Stimulated activated CD4-positive, alpha-beta T cell treated with anti-CD3 and anti-CD28 coated beads, TNF-alpha, amount 100 ng/mL, for 1 hour (primary cell): ENCODE measurements at places on chromosomes 5 and 9.

DNA sequence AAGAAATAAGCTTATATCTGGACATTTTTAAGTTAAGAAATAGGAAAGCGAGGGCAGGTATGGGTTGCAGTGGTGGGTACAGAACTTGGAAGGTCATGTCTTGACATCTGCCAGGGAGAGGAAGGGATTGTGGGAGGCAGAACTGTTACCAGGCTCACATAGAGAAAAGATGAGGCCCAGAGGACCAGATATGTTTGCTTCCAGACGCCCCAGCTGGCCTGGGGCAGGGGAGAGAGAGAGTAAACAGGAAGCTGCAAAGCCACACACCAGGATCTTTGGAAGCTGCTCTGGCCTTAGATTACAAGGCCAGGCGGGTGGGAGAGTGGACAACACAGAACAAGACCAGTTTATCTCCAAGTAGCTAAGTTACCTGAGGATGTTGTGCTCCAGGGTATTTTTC is 71.2 kb downstream of the MARCHF11 start:
- DNase-seq: no peak

DNA sequence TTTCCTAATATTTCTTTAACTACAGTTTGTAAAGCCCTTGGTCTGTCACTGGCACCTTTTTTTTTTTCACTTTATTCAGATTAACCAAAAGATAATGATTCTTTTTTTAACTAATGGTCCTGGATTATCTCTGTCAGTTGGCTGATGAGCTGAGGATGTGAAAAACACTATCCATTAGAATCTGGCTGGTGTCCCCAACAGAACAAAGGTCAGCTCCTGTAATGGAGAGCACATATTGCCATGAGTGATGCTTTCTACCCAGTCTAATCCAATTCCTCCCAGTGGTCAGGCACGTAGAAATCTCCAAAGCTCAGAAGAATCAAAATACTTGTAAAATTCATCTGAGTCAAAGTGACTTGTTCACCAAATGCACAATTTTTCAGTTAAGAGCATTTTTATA is 491.7 kb upstream of the PIK3R1 start:
- DNase-seq: no peak

DNA sequence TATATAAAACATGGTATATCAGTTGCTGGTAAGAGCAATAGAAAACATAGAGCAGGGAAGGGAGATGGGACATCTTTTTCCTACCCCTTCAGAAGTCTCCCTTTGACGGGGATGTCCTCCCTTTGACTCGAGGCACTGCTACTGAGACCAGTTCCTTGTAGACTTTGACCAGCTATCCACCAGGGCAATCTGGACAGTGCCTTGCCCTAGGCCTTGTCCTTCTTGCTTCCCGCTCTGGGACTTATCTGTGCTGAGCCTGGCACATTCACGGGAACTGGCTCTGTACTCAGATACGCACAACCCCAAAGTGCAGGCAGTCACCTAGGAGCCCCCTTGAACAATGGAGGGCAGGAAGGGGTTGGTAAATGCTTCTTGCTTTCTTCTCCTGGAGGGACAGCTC is 116.6 kb upstream of the ANKH start:
- no peak for DNase-seq

DNA sequence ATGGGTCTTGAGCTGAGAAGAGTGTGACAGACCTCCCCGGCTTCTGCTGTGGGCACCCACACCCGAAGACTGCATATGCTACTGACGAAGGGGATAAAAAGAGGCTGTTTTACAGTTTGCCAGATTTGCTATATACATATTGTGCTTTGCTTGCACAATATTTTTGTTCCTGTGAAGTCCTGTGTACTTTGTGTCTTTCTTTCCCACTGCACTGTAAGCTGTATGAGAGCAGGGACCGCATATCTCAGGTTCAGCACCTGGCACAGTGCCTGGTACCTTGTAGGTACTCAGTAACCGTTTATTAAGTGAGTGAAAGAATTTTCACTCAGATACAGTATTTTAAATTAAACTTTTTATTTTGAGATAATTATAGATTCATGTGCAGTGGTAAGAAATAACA is 8.2 kb upstream of the GARNL3 start:
- DNase-seq: no peak

GRCh38 chr9:33029231-33029786 is 4.2 kb downstream of the DNAJA1 start:
- DNase-seq: no peak

GRCh38 chr5:35143841-35144240 is 86.4 kb downstream of the PRLR start:
- DNase-seq: no peak

DNA sequence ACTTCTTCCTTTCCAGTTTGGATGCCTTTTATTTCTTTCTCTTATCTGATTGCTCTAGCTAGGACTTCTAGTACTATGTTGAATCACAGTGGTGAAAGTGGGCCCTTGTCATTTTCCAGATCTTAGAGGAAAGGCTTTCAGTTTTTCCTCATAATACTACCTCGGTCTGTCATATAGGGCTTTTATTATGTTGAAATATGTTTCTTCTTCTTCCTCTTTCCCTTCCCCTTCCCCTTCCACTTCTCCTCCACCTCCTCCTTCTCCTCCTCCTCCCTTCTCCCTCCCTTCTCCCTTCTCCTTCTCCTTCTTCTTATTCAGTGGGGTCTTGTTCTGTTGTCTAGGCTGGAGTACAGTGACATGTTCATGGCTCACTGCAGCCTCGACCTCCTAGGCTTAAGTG is 9.2 kb upstream of the TERT start:
- DNase-seq: no peak

DNA sequence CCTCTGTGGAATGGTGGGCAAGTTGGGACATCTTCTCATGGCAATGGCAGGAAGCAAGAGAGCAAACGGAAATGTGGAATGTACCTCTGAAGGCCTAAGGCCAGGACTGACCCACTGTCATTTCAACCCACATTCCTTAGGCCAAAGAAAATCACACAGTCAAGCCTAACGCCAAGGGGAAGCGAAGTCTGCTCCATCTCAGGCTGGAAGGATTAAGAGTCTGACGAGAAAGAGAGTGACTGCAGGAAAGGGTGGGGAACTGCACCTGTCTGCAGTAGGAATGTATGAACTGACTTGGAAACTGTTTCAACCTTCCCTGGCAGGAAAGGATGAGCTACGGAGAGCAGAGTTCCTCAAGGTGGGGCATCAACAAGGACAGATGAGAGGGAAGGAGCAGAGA is 90.2 kb upstream of the TAS2R1 start:
- DNase-seq: no peak

DNA sequence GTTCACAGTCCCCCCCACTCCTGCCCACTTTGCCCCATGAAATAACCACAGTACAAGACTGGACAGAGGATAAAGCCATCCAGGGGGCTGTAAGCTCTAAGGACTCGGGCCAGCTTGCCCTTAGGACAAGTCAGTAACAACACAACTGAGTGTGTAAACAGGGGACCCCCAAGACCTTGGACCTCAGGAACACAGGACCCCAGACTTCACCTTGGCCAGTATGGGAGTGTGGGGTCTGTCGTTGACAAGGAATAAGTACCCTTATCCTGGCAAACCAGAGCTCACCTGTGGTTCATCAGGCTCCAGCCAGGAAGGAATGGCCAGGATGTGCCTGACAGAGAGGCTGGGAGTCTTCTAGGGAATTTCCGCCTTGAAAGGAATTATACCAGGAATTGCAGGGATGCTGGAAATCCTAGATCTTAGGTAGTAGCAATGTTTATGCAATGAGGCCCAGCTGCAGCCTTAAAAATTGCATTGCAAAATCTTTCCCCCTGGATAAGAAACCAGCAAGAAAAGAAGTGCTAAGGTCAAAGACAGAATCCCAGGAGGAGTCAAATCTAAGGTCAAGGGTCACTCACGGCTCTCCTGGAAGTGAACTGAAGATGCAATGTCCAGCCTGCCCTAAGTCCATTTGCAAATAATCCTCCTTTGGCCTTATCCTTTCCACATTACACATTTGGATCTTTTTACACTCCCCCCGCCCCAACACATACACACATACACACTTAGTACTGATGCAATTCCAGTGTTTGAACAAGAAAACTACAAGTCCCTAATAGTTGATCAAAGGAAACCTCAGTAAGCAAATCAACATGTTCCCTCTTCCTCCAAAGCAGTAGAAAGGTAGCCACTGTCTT is 27.3 kb upstream of the TDRD7 start:
- no peak for DNase-seq
